ENCODE measurements at places on chromosomes 4 and X. TPM values are rescaled to one million over a fixed set of nuclear protein-coding genes. Genes with fewer than 3 reads are reported as not detected.

Gene NXT2
- 11.7 TPM for total RNA-seq

Gene DDIT4L
- 3.9 TPM for total RNA-seq

Gene C4orf36
- total RNA-seq: 0.28 TPM

Gene PORCN
- total RNA-seq: 3.3 TPM

Gene MAP7D2
- total RNA-seq: under 0.01 TPM

Gene CLGN
- total RNA-seq: 0.36 TPM

DNA sequence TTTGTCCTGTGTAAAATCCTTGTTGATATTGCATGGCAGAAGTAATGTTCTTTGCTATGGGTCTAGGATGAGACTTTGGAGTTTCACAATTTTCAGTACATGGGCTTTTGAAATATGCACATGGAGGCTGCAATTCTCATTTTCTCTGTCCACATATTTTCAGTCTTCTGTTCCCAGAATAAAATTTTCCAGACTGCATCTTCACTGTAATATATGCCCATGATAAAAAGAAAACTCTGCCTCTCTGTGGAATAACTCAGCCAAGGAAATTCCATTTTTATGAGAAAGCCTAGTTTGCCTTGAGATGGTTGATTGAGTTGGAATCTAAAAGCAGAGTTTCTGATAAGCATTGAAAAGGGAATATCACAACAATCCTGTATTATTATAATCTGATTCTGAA, 601.4 kb upstream of the AADAT start:
- no peaks in the 10 kb centered on the region for H3K36me3 ChIP-seq
- no peak for DNase-seq
- H3K4me1 ChIP-seq: no peaks in the 10 kb centered on the region
- H3K27ac ChIP-seq: no peak overlapping the region
- no peaks in the 10 kb centered on the region for H3K27me3 ChIP-seq

GRCh38 chrX:65196758-65197360, 220.6 kb upstream of the ZC4H2 start:
- no peak overlapping the region for H3K27ac ChIP-seq
- no peaks in the 10 kb centered on the region for H3K36me3 ChIP-seq
- no peaks in the 10 kb centered on the region for H3K27me3 ChIP-seq
- no peak for DNase-seq
- H3K4me3 ChIP-seq: no peak overlapping the region
- no peaks in the 10 kb centered on the region for H3K4me1 ChIP-seq

GRCh38 chr4:167239627-167240026, 5.3 kb upstream of the SPOCK3 start:
- no peaks in the 10 kb centered on the region for H3K36me3 ChIP-seq
- no peak for DNase-seq
- no peak overlapping the region for H3K4me3 ChIP-seq
- no peak overlapping the region for H3K27ac ChIP-seq
- no peaks in the 10 kb centered on the region for H3K4me1 ChIP-seq
- peaks cover 1% of the 10 kb centered on the region for H3K27me3 ChIP-seq

DNA sequence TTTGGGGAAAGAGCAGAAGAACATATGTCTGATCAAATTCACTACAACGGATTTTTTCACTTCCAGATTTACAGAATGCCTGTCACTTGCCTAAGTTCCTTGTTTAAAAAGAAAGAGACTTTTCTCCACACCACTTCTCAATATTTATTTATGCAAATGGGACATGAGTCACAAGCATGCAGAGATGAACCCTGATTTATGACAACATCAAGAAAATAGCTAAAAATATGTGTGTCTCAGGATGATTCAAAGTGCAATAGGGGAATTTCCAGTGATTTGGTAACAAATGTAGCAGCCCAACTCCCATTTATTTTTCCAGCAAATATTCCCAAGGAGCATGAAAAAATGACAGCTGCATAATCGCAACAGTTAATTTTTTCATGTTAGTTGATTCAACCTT, 180.4 kb upstream of the FAT1 start:
- H3K4me3 ChIP-seq: no peak overlapping the region
- no peaks in the 10 kb centered on the region for H3K36me3 ChIP-seq
- H3K27ac ChIP-seq: no peak overlapping the region
- peak; percentile 95 for DNase-seq
- H3K4me1 ChIP-seq: peaks cover 19% of the 10 kb centered on the region

- no peak for DNase-seq
- H3K4me3 ChIP-seq: no peak overlapping the region
- no peaks in the 10 kb centered on the region for H3K36me3 ChIP-seq
- no peak overlapping the region for H3K27ac ChIP-seq
Measured at GRCh38 chr4:105670684-105671083, 37.8 kb downstream of the INTS12 start.

- no peak for DNase-seq
- no peak overlapping the region for H3K4me3 ChIP-seq
- no peaks in the 10 kb centered on the region for H3K4me1 ChIP-seq
- no peaks in the 10 kb centered on the region for H3K36me3 ChIP-seq
- H3K27me3 ChIP-seq: no peaks in the 10 kb centered on the region
Measured at GRCh38 chr4:92120810-92121498, 182.8 kb upstream of the GRID2 start.

DNA sequence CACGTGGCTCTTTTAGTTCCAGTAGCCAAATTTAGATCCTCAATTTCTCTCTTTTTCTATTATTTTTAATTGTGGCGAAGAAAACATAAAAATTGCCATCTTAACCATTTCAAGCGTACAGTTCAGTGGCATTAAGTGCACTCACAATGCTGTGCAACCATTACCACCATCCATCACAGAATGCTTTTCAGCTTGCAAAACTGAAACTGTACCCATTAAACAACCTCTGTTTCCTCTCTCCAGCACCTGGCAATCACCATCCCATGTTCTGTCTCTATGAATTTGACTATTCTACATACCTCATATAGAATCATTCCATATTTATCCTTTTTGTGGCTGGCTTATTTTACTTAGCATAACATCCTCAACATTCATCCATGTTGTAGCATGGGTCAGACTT, 74.9 kb downstream of the METTL14 start:
- no peak overlapping the region for H3K27ac ChIP-seq
- DNase-seq: no peak
- no peak overlapping the region for H3K4me3 ChIP-seq
- H3K27me3 ChIP-seq: no peaks in the 10 kb centered on the region
- H3K36me3 ChIP-seq: peaks cover 24% of the 10 kb centered on the region

DNA sequence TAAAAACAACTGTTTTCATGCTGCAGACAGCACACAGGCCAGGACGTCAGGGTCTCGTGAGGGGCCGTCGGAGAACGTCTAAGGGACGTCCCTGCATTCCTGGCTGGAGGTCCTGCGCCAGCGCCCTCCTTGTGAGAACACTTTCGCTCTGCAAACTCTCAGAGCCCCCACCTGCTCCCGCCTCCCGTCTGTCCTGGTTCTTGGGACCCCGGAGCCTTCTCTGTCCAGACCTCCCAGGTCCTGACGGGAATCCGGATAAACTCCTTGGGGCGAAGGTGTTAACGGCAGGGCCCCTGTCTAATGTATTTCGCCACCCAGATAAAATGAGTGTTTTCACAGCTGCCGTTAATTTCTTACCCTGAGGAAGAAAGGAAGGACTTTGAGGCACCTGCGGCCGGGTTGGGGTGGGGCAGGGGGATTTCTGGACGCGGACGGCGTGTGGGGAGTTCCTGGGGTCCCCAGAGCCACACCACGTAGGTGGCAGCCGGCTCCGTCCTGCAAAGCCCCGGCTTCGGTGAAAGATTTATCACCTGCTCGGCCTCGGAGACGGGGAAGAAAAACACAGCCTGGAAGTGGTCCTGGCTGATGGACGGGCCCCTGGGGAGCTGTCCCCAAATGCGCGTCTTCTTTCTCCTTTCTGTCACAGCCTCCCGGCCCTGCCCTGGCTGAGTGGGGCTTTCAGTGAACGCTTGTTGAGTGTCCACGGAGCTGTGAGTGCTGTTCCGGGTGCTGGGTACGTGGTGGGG, 35.1 kb upstream of the PPP2R3B start:
- H3K27ac ChIP-seq: no peak overlapping the region
- no peaks in the 10 kb centered on the region for H3K36me3 ChIP-seq
- no peak for DNase-seq
- H3K27me3 ChIP-seq: no peaks in the 10 kb centered on the region
- H3K4me1 ChIP-seq: no peaks in the 10 kb centered on the region

DNA sequence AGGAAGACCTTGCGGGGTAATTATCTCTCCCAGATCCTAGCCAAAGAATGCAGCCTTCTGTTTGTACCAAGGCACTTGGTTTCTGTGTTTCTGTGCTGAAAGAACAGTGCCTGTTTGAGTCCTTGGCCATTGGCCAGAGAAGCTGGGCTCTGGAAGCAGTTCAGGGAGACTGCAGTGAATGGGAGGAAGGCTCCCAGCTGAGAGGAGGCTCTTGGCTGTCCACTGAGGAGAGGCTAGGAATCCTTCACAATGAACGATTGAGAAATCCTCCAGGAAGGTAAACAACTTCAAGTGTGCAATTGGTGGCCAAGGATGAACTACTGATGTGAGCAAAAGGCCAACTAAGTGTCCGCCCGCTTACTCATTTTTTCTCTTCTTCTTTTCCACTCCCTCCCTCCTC, 61.3 kb downstream of the HS3ST1 start:
- DNase-seq: peak; percentile 1
- no peaks in the 10 kb centered on the region for H3K36me3 ChIP-seq
- no peaks in the 10 kb centered on the region for H3K4me1 ChIP-seq
- H3K4me3 ChIP-seq: no peak overlapping the region

DNA sequence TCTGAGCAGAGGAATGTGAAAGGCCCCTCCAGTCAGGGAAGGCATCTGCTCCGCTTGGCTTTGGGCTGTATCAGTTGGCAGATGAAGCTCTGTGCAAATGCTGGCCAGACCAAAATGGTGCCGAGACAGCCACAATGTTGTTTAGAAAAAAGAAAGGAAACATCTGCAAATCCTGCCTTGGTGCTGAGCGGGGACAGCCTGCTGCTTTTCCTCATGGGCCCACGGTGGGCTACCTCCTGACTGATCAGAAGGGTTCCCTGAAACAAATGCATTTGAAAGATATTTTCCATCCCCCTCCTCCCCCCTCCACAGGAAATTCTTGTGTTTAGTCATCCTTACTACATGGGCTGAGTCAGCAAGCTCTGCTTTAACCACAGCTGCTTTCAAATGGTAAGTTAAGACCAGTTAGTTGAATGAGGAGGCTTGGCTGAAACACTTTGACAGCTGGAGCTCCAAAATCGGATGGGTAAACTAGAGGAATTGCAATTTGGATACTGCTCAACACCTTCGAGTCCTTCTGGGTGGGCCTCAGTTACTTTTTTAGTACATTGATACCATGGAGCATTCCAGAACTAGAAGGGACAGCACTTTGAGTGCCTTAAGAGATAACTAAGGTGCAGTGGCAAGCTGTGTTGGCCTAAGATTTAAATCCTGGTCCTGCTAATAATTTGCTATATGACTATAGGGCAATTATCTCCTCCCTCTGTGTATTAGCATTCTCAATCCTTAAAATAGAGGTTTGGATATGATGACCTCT, 36.0 kb downstream of the PLAC1 start:
- peak overlapping the region; percentile 90 for H3K27ac ChIP-seq
- H3K4me3 ChIP-seq: no peak overlapping the region
- peak; percentile 89 for DNase-seq
- no peaks in the 10 kb centered on the region for H3K36me3 ChIP-seq

GRCh38 chr4:20622701-20623100, 77.6 kb upstream of the PACRGL start:
- H3K27me3 ChIP-seq: no peaks in the 10 kb centered on the region
- DNase-seq: no peak
- H3K36me3 ChIP-seq: no peaks in the 10 kb centered on the region
- H3K4me3 ChIP-seq: no peak overlapping the region
- no peaks in the 10 kb centered on the region for H3K4me1 ChIP-seq
- no peak overlapping the region for H3K27ac ChIP-seq

- H3K36me3 ChIP-seq: peaks cover 28% of the 10 kb centered on the region
- no peaks in the 10 kb centered on the region for H3K27me3 ChIP-seq
- no peak overlapping the region for H3K4me3 ChIP-seq
Measured at GRCh38 chr4:1243451-1244080, 5.4 kb downstream of the CTBP1 start.

DNA sequence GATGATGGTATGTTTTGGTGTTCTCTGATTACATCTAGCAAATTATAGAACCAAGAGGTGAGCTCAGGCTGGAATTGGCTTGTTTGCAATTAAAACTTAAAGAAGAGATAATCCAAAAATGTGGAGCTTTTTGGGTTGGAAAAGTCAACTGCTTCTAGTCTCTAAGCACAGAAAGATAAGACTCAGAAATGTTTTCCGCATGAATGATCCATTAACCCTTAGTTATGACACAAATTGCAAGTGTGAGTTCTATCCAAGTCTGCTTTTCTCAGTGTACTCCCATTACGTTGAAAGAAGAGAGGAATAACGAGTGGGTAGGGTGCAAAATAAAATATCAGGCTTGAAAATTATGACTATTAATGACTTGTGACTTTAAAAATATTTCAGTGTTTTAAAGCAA, 38.5 kb downstream of the HPGD start:
- no peaks in the 10 kb centered on the region for H3K4me1 ChIP-seq
- DNase-seq: no peak
- no peak overlapping the region for H3K27ac ChIP-seq
- H3K36me3 ChIP-seq: no peaks in the 10 kb centered on the region

DNA sequence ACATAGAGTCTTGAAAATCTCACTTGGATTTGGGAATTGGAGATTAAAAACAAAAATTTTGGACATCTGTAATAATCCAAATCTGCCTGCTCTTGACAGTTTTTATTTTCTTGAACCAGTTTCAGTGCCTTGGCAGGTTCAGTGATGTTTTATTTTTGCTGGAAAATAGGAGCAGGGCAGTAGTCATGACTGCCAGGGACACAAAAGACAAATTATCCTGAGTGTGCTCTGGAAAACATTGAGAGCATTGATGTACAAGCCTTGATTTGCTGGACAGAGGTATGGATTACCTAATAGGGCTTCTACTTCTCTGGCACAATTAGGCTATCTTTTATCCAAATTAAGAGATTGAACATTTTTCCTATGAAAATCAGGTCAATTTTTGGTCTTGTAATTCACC, 123.4 kb upstream of the SFRP2 start:
- no peak overlapping the region for H3K4me3 ChIP-seq
- no peaks in the 10 kb centered on the region for H3K36me3 ChIP-seq
- H3K27ac ChIP-seq: no peak overlapping the region
- DNase-seq: no peak

DNA sequence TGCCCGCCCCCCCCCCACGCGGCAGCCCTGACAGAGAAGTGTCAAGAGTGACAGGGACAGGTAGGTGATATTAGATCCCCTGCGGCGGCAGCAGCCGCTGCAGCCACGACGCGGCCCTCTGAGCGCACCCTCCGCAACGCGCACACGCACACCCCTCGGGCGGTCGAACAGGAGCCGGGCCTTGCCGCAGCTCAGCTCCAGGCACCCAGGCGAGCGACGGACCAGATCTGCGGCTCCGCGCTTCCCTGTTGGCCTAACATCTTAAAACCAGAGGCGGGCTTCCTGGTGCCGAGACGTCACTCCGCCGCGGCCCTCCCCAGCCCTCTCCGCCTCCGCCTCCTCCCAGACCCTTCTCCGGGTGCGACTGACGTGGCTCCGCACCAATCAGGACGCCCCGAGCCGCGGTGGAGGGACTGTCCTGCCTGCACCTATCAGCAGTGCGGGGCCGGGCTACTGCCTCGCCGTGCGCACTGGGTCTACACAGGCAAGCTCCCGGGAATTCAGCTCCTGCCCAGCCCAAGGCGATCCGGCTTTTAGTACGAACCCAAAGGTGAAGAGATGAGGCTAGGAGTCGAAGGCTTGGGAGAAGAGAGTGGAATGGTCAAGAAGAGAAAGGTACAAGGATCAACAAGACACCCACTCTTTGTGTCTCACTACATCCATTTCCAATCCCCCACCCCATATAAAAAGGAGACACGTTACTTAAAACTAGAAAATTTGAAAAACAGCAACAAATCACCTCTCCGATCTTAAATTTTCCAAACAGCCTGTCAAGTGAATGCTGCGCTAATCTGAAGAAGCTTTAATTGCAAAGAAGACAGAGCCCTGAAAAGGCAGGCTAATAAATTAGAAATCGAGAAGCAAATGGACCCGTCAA, at the start of gene PITX2:
Gene PITX2, minus strand, starts transcription at position 237 of the 877 bp plus-strand sequence. CDS start 617 bp downstream, outside the sequence.
- no peak within 1 kb of the TSS for H3K27ac ChIP-seq
- peak; percentile 95 for DNase-seq
- H3K27me3 ChIP-seq: peaks cover 75% of the 10 kb centered on the region
- H3K4me3 ChIP-seq: peak within 1 kb of the TSS; percentile 47
- H3K4me1 ChIP-seq: no peaks in the 10 kb centered on the region

Data from IMR-90 (cell line).